Thoracic aorta (tissue), 2 donors: ENCODE measurements at places on chromosomes 6 and 20. TPM values are rescaled to one million over a fixed set of nuclear protein-coding genes. Genes with fewer than 3 reads are reported as not detected.

- H3K36me3 ChIP-seq = no peaks in the 10 kb centered on the region
- no peak for DNase-seq
- H3K27ac ChIP-seq = no peak overlapping the region
- peak overlapping the region; percentile 62 for H3K4me3 ChIP-seq
- H3K4me1 ChIP-seq = peaks cover 6% of the 10 kb centered on the region
Measured at GRCh38 chr20:37915434-37915787, 12.5 kb downstream of the VSTM2L start.

Gene FAM209B
- not detected for total RNA-seq

DNA sequence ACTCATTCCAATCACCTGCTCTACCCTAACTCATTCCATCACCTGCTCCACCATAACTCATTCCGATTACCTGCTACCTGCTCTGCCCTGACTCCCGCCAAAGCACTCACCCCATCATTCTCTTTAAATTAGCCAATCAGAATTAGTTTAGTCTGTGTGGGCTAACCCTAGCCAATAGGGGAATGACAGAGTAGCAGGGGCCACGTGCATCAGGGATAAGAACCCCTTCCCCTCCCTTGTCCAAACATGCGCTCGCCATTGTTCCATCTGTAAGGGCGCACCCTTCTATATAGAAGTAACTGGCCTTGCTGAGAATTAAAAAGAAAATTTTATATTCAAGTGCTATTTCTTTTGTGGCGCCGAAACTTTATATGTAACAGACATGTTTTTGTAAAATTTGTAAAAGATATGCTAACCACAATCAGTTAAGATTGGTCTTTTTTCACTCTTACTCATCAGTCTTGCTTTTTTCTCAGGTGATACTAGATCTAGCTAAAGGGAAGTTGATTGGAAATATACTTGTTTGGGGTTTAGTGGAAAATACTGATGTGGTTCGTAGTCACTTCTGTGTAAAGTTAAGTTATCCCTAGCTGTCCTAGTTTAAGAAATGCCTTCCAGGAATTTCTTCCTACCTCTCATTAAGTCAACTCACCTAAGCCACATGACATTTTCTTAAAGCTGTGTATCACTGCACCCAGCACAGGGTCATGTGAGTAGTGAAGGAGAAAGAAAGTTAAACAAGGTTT lies 16.5 kb downstream of the RTN4IP1 start:
- DNase-seq = no peak
- H3K27me3 ChIP-seq = no peaks in the 10 kb centered on the region
- peaks cover 2% of the 10 kb centered on the region for H3K36me3 ChIP-seq
- H3K4me1 ChIP-seq = no peaks in the 10 kb centered on the region
- H3K4me3 ChIP-seq = no peak overlapping the region

DNA sequence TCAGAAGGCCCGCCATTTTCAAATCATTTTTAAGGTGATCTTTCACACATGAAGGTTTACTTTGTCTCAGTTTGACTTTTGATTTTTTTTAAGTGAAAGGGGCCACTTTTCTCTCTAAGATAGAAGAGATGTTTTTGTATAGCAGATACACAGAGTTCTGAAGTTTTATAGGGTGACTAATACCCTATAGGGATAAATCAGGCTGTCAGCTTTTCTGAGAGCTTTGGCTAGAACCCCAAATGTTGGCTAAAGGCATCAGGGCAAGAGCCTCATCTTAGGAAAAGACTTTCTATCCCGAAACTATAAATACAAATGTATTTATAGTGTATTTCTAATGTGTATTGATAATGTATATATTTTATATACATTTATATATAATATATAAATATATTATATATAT lies 181.4 kb downstream of the TBX18 start:
- no peak overlapping the region for H3K4me3 ChIP-seq
- H3K27ac ChIP-seq = no peak overlapping the region
- peaks cover 5% of the 10 kb centered on the region for H3K4me1 ChIP-seq
- DNase-seq = no peak
- H3K27me3 ChIP-seq = no peaks in the 10 kb centered on the region

GRCh38 chr6:28863604-28864325 lies 60.0 kb downstream of the TRIM27 start:
- no peaks in the 10 kb centered on the region for H3K27me3 ChIP-seq
- peak; percentile 17 for DNase-seq
- H3K4me1 ChIP-seq = peaks cover 7% of the 10 kb centered on the region
- H3K4me3 ChIP-seq = peak overlapping the region; percentile 87
- peak overlapping the region; percentile 71 for H3K27ac ChIP-seq
- no peaks in the 10 kb centered on the region for H3K36me3 ChIP-seq

GRCh38 chr6:108106261-108106660 lies 31.7 kb upstream of the OSTM1 start:
- no peaks in the 10 kb centered on the region for H3K36me3 ChIP-seq
- H3K4me3 ChIP-seq = no peak overlapping the region
- H3K4me1 ChIP-seq = no peaks in the 10 kb centered on the region
- DNase-seq = no peak
